ENCODE measurements at places on chromosomes 6 and 20.

DNA sequence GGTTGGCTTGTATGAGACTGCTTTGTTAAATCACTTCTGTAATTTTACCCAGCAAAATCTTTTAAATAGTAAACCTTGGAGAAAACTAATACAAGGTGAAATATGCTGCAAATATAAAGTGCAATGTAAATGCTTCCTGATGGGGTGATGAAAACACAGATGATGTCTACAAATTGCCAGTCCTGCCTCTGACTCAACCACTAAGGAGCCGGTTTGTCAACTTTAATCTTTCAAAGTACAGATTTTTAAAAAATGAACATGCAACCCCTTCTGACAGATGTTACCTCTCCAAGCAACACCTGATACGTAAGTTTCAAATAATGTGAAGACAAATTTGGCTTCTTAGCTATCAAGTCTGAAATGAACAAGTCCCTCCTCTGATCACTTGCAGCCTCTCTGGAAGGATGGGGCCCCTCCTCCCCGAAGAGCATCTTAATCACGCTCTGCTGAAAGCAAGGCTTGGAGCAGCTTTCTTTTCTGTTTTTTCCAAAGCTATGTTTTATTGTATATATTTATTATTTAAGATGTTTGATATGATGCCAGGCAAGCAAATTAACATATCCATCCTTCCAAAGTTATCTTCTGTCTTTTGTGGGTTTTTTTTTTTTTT lies 196.0 kb downstream of the MYLK4 start:
- DNase-seq, result no peak

DNA sequence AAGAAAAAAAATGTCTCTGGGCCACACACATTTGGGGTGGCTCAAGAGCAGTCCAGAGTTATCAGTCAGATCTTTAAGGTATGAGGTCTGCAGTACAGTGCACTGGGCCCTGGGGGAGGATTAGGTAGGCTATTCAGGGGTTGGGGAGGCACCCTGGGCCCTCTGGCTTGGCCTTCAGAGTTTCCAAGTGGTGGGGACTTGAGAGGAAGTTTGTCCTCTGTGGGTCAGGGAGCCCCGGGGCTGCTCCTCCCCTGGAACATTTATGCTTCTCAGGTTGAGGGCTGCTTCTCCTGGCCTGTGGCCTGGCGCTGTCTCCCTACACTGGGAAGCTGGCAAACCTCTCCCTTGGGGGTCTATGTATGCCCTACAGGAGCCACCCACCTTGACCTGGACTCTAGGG lies 46.0 kb downstream of the PTK7 start:
- no peak for DNase-seq

GRCh38 chr20:3658019-3658715 lies 5.0 kb downstream of the GFRA4 start:
- no peak for DNase-seq

GRCh38 chr6:168067081-168067759 lies 11.8 kb downstream of the FRMD1 start:
- DNase-seq, result no peak

GRCh38 chr6:133817460-133818047 lies 71.4 kb upstream of the TCF21 start:
- DNase-seq, result peak; percentile 25

DNA sequence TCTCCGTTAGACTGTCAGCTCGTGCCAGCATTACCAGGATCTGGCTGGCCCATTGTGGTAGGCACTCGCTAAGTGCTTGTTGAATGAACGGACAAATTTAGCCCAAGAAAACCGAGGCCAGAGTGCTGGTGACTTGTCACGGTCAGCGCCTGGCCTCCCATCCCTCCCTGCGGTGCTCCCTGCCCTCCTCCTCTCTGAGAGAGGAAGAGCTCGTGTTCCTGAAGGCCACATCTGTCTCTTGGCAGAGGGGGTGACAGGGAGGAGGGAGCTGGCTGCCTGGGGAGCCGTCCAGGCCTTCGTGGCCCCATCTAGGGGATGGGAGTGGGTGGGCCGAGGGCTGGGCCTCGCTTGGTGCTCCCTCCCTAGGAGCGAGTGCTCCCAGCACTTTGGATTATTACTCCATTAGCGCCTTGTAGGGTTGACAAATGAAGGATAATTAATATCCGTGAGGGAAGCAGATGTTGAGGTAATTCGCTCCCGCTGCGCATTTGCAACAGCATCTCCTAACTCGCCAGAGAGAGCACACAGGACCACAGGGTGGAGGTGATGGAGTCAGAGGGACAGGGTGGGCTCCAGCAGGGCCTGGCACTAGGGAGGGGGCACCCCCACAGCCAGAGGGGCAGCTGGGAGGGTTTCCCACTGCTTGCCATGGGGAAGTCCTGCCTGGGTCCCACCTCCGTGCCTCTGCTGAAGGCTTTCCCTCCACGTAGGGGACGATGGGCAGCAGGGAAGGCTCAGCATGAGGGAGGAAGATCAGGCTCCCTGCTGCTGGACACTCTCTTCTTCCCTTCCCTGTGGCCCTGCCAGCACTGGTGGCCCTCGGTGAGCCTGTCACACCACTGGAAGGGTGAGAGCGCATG lies 37.0 kb downstream of the VSTM2L start:
- no peak for DNase-seq

GRCh38 chr6:109783250-109783986 lies 92.3 kb downstream of the FIG4 start:
- DNase-seq, result no peak

DNA sequence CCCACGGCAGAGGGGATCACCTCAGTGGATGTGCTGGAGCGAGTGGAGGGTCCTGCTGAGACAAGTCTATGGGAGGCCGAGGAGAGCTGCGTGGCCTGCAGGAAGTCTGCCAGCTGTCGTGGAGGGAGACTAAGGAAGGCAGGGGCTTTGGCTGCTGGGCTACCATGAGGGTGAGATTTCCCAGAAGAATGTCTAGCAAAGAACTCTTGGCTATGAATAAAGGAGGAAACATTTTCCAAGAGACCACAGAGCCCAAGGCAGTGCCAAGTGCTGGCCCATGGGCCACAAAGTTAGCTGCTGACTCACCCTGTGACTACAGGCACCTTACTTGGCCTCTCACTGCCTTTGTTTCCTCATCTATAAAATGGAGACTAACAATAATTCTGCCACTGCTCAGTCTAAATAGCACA lies 73.4 kb downstream of the PRDM1 start:
- no peak for DNase-seq

DNA sequence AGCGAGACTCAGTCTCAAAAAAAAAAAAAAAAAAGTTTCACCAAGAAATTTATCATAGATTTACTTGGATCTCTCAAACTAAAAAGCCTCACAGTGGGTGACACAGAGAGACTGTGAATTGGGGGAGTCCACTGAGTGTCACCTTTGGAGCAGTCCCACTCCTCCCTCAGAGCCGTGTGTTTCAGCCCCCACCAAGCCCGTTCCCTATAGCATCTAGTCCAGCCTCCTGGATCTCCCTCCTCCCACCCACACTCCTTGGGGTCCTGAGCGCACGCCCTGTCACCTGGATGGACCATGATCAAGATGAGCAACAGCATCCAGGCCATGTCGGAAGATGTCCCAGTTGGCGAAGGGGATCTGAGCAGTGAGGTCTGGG lies 422 bp downstream of the NCR3 start:
- DNase-seq, result no peak

DNA sequence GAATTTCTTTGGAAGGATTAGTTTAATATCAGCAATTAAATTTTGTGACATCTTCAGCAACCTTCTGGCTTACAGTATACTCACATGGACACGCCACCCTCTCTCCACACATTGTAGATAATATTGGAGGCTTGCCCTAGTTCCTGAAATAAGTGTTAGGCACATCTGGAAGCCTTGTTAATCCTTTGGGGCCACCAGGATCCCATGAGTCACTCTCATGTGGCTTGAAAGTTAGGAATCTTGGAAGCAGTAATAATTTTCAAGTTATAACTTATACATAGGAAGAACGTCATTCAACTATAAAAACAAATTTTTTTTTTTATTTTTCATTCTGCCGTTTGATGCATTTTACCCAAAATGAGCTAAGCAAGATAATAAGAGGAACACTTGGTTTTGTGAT lies 20.5 kb downstream of the LAMA4 start:
- no peak for DNase-seq

DNA sequence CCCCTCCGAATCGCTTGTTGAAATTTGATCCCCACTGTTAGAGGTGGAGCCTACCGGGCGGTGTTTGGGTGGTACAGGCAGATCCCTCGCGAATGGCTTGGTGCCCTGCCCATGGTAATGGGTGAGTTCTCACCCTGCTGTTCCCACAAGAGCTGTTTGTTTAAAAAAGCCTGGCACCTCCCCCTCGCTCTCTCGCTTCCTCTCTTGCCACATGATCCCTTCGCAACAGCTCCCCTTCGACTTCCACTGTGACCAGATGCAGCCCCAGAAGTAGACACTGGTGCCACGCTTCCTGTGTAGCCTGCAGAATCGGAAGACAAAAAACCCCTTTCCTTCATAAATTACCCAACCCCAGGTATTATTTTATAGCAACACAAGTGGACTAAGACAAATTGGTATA lies 292.2 kb upstream of the QKI start:
- DNase-seq, result no peak

DNA sequence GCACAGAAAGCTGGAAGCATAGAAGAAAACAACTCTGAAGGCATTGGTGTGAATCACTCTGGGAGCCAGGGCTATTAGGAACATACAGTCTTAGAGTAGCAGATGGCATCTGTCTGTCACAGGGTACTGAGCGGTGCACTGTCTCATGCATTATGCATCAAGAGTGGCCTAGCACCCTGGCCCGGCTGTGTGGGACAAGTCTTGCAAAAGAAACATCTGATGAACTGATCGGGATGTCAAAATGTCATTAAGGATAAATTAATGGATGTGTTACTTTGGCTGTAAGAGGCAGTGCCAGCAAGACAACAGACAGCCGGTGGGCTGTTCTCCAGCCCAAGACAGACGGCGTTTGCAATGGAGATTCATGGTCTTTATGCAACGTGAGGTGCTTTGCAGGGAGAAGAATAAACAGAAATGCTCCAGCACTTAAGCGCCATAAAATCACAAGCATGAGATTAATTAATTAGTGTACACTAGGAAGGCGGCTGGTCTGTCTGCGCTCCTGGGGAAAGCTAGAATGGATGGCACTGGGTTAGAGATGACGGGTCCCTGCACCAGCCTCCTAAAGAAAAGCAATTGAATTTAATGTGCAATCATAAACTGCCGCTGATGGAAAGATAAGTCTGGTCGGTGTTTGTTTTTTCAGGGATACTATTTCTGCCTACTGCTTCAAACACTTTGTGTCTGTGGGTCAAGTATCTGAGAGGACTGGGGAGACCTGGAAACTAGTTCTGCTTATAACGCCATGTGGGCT lies 600.6 kb upstream of the CHD6 start:
- no peak for DNase-seq

DNA sequence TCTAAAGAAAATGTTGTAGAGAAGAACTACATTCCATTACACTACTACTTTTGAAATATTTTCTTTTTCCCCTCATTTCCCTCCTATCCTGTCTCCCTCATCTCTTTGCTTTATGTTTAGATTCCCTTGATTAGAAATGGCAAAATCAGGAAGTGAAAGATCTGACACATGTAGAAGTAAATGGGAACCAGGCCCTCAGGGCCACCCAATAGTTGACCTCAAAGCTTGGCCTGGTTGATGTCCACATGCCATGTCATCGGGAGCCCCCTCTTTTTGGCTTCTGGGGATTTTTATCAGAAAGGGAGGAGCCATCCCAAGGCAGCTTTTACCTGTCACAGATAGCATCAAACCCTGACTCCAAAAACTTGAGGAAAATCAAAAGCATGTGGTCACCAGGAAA lies 168.3 kb upstream of the ECI2 start:
- DNase-seq, result no peak

- no peak for DNase-seq
These were observed 60.5 kb downstream of the CD164 start for GRCh38 chr6:109321752-109322151.

DNA sequence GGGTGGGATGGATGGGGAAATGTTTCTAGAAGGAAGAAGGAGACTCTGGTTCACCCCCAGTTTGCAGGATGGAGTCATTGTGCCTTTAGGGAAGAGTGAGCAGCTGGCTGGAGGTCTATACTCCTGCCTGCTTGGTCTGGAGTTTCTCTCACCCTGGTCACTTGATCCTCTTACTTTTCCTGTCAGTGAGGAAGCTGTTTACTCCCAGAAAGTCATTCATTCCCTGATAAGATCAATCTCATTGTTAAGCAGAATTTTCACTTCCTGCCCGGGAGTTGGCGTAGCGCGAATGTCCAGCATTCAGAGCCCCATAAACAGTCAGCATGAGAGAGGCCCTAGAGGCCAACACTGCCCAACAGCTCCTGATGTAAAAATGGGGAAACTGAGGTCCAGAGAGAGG lies 70.4 kb upstream of the SIRPA start:
- DNase-seq, result no peak

DNA sequence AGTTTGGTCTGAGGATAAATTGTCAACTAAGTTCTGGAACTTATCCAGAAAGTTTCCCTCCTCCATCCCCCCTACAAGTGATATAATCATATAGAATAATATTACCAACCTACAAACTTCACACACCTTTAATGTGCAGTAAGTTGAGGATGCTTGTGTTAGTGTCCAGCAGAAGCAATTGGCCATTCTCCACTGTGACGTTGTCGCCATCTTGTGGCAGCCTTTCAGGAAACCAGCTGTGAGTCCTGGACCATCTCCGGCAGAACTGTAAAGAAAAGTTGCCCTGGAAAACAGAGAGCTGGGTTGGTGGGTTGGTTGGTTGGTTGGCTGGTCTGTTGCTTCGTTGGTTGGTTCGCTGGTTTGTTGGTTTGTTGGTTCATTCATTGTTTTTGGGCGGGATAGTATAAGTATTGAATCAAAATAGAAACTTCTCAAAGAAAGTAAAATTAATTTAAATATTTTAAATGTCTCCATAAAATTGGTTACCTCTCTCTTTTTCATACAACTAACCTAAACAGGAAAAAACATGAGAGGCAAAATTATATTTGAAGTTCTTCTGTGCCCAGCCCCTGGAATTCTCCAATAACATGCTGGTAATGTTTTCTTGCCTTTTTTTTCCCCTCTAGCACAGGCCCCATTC lies 127.5 kb downstream of the PKHD1 start:
- DNase-seq, result peak; percentile 1

DNA sequence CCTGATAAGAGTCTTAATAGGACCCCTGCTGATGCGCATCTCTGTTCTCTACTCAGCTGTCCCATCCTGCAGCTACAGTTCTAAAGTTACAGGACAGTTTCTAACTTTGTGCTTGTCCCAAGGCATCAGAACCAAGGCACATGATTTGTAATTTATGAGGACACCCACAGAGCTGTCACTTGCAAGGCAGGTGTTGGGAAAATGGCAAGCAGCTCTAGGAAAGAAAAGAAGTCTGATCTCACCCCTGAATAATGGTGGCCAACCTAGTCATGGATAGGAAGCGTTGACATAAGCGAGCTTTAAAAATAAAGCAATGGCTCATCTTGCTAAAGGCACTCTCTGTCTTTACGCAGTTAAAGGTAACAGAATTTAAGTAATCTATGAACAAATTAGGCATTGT lies 127.6 kb upstream of the VGLL2 start:
- DNase-seq, result no peak

DNA sequence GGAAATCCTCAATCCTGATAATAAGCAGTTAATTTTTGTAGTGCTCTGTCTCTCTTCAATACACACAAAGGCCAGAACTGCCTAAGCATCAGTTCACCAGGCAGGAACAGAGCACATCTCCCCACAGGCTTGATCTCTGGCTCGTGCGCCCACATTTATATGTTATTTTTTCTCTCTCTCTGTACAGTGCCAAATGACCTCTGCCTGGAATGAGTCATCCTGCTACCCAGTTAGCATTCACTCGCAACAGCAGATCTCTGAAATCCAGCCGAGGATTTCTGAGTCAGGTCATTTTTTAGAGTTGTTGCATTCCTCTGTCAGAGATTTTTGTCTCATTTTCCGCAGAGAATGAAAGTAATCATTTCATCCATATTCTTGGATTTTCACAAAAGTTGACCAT lies 107.1 kb downstream of the COL12A1 start:
- no peak for DNase-seq
